Right ventricle myocardium inferior (tissue), 1 donor: ENCODE measurements at places on chromosomes 5 and 9. TPM values are rescaled to one million over a fixed set of nuclear protein-coding genes. Genes with fewer than 3 reads are reported as not detected.

DNA sequence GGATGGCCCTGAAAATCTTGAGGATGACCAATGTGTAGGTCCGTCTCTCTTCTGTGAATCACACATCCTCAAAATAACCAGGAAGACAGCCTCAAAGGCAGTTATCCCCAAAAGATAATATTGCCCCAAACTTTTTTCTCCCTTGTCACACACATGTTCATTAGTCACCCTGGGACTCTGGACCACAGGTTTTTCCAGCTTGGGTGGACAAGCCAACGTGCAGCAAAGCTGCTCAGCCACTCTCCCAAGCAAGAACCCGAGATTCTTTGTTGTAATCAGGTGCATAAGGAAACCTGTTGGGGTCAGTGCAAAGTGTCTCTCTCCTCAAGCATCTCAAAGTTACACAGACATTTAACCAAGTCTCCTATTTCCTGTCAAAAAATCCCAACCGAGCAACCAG lies 196.6 kb downstream of the GNA14 start:
- DNase-seq = no peak

DNA sequence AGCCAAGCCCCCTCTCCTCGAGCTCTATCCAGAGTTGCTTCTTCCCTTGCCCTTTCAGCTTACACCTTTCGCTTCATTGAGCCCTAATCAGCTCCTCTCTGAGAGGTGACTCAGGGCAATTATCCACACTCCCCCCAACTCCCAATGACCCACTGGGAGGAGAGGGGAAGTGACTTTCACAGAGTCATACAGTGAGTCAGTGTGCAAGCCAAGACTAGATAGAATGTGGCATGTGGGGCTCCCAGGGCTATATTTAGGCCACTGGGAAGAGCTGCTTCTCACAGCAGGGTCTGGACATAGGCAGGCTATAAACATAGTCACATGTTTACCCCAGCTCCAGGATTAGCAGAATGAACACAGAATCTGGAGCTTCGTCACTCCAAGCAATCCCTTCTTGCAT lies 57.4 kb downstream of the NRG2 start:
- no peak for DNase-seq

DNA sequence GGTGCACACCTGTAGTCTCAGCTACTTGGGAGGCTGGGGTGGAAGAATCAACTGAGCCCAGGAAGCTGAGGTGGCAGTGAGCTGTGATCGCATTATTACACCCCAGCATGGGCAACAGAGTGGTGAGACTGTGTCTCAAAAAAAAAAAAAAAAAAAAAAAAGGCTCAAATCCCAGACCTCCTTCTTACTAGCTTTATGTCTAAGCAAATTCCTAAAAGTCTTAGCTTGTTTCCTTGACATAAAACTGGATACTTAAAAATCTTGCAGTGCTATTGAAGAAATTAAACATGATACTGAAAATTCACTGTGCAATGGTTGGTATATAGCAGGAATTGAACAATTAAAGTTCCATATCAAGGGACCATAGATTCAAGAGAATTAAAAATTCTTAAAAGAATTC lies 45.0 kb downstream of the PCDHGC5 start:
- DNase-seq = no peak

DNA sequence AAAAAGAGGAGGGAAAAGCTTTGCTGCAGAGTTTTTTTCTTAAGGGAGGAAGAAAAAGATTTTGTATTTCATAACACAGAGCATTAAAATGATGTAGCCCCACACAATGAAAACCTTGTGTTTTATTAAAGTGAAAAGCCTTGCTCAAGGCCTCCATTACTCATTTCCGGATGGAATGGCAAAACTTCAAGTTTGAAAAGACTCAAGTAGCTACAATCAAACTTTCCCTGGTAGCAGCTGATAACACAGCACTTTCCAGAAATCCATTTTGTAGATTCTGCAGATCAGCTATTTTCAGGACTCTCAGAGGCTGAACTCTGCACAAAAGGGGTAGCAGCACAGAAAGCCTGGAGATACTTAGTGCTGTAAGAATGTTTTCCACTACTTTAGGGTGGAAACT lies 374.8 kb downstream of the NFIB start:
- no peak for DNase-seq

DNA sequence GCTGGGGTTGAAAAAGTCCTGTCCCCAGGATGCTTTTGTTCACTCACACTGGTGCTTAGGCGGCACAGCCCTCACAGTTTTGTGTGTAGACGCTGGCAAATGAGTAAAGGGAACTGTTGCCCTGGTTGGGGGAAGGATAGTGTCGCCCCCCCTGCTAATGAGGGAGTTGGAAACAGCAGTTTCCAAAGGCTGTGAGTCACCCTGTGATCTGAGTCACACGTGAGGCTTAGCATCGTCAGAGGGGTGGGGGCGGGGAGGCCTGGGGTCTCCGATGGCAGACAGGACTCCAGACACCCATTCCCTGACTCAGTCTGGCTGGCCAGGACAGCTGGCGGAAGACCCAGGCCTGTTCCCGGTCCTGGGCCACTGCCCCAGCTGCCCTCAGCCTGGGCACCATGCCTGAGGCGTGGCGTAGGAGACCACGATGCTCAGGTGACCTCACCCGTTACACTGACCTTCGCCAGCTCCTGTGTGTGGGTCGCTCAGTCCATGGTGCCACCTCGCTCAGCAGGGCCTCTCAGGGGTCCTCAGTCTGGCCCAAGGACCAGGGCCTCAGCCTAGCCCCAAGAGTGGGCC lies 2.9 kb downstream of the DNAJB5 start:
- DNase-seq = peak; percentile 74

Gene SLC1A3
- 95.4 TPM for total RNA-seq

Gene CYLC2
- total RNA-seq = not detected

Gene LOX
- total RNA-seq = 5.0 TPM

Gene ZDHHC11B
- 14.7 TPM for total RNA-seq
